Activated CD4-positive, alpha-beta T cell treated with anti-CD3 and anti-CD28 coated beads, Interleukin-2, amount 10 ng/mL, durations not matched to agents 24 days and 14 days (primary cell): ENCODE measurements at places on chromosomes 5 and 9. TPM values are rescaled to one million over a fixed set of nuclear protein-coding genes. Genes with fewer than 3 reads are reported as not detected.

GRCh38 chr5:129554134-129554904, 94.2 kb downstream of the ADAMTS19 start:
- DNase-seq, result no peak
- no peaks in the 10 kb centered on the region for H3K4me1 ChIP-seq
- no peak overlapping the region for H3K27ac ChIP-seq

- H3K4me1 ChIP-seq, result peaks cover 3% of the 10 kb centered on the region
- no peak overlapping the region for H3K4me3 ChIP-seq
- peaks cover 18% of the 10 kb centered on the region for H3K27me3 ChIP-seq
- H3K36me3 ChIP-seq, result no peaks in the 10 kb centered on the region
Measured at GRCh38 chr9:99349870-99350269, 127.8 kb downstream of the SEC61B start.

PURA gene
- 11.1 and 12.0 TPM in 2 replicates for total RNA-seq

- no peak overlapping the region for H3K27ac ChIP-seq
- no peaks in the 10 kb centered on the region for H3K36me3 ChIP-seq
- no peaks in the 10 kb centered on the region for H3K4me1 ChIP-seq
- no peak overlapping the region for H3K4me3 ChIP-seq
Measured at GRCh38 chr9:82299870-82300269, 311.3 kb downstream of the SPATA31D1 start.

GGTA1 gene
- total RNA-seq, result 0.14 TPM in 1 of 2 replicates, not detected in the other
